ENCODE measurements at places on chromosomes 2 and 18. TPM values are rescaled to one million over a fixed set of nuclear protein-coding genes. Genes with fewer than 3 reads are reported as not detected.
A peak's percentile ranks its signal among the peaks of the same experiment; 100 is the strongest.

The GCKR gene
- not detected for total RNA-seq

DNA sequence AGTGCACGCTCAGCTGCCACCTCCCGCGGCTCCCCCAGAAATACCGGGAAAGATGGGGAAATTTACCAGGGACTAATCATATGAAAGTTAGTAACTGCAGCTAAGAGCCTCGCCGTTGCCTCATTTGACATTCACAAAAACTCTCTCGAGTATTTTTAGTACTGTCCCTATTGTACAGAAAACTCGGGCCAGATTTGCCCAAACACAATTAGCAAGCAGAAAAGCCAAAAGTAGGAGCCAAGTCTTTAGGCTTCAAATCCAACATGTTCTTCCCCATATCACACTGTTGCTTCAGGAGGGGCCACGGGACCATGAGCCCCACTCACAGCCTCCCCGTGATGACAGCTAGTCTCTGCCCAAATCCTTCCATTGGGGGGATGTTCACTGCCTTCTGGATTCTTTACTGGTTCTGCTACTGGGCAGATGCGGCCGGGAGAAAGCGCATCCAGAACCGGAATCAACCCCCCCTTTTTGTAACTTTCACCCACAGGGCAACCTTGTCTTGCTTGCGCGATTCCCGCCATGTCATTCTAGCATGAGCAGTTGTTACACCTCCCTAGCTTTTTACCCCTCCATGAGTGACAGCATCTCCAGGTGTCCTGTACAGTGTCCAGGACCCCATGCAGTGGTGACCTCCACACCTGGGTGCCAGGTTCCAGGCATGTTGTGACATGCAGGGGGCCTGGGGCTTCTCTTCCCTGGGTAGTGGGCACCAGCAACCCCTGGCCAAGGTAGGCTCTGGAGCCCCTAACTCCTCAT is 35.2 kb downstream of the CENPO start:
- DNase-seq, result no peak

DNA sequence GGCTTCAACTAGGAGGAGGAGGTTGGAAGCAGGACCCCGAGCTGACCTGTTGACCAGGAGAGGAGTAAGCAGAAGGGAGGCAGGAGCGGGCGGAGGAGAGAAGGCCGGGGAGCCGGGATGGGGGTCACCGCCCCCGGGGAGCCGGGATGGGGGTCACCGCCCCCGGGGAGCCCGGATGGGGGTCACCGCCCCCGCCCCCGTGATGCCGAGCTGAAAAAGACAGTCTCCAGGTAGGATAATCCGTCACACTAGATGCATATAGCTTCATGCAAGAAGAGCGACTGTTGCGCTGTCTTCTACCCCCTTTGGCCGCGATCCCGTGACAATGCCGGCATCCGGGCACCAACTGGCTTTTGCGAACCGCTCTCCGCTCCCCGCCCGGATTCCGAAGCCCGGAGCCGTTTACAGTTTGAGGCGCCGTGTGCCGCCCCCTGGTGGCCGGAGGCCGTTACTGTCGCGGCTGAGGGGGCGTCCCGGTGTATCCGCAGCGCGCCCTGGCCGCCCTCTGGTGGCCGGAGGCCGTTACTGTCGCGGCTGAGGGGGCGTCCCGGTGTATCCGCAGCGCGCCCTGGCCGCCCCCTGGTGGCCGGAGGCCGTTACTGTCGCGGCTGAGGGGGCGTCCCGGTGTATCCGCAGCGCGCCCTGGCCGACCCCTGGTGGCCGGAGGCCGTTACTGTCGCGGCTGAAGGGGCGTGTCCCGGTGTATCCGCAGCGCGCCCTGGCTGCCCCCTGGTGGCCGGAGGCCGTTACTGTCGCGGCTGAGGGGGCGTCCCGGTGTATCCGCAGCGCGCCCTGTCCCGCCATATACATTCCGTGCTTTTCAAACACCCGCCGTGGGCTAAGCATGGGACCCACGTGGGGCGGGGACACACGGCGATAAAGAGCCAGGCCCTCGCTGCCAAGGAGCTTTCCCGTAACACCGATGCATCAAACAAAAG is 89.6 kb downstream of the ACTR3 start:
- no peak for DNase-seq

- no peak for DNase-seq
These were observed 24.6 kb upstream of the SPP2 start for GRCh38 chr2:234025891-234026401.

The C2orf66 gene
- total RNA-seq, result 0.51 TPM

- no peak for DNase-seq
These were observed 674.1 kb downstream of the NYAP2 start for GRCh38 chr2:226073496-226074160.

DNA sequence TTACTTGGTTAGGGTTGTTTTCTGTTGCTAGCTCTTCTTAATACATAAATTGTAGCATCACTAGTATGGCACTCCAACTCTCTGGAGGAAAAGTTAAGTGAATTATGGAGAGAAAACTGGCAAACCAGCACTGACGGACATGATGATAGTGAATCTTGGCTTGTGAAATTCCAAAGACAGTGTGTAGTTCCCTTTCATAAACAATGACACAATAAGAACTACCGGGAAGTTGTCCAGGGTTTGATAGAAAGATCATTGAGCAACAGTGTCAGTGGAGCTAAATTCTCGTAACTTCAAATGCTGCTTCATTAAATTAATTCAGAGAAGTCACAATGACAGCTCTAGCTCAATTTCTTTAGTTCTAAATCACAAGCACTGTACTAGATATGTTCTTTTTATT is 66.5 kb downstream of the RIT2 start:
- DNase-seq, result no peak

- DNase-seq, result no peak
These were observed 42.4 kb downstream of the KLF7 start for GRCh38 chr2:207123335-207123744.

DNA sequence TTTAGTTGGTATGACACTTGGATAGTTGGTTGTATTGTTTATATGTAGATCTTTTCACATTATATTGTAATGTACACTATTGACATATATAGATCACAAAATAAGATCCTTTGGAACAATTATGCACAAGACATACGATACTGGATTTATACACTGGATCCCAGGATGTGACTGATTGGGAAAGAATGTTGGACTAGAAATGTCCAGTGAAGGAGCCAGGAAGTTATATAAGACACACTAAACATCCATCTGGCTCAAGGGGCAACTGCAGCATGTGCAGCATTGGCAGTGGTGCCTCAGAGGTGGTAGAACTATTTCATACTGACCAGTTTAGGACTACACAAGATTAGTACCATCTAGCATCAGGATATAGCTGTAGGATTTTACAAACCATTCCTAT is 104.9 kb downstream of the TRABD2A start:
- peak; percentile 60 for DNase-seq

DNA sequence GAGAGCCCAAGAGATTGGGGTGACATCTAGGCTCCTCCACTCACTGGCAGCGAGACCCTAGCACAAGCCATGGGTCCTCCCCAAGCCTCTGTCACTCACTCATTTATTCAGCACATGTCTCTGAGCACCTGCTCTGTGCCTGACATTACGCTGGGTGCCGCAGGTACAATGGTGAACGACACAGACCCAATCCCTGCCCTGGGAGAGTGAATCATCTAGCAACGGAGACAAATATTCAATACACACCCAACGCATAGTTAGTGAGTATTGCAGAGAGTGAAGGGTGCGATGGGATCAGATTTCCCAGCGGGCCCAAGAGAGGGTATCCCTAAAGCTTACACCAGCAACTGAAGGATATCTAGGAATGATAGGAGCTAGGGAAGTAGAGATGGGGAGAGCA is 45.5 kb downstream of the ZFP36L2 start:
- DNase-seq, result peak; percentile 79

DNA sequence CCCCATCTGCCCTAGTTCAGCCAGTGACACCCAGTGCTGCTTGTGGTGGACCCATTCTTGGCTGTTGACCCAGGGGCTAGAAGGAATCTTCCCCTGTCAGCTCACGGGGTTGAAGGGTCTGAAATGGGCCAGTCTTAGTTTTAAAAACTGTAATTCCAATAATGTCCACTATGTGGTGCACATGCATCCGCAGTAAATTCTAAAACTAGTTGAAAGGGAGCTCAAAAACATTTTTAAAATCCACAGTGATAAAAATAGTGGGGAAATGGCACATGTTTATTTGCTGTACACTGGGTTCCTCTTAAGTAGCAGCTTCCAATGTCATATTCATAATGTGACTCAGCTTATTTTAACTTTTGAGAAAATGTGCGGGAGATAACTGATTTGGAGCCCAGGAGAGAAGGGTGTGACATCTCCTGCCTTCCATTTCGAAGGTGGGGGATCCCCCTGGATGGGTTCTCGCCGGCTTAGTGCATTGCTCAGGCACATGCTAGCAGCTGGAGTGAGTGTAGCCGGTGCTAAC is 32.8 kb downstream of the GRHL1 start:
- DNase-seq, result peak; percentile 78

The DUSP19 gene
- 0.58 TPM for total RNA-seq

- DNase-seq, result no peak
These were observed 56.6 kb downstream of the ZNF804A start for GRCh38 chr2:184654945-184655344.

GRCh38 chr18:23694637-23695430 is 5.6 kb downstream of the LAMA3 start:
- no peak for DNase-seq

GRCh38 chr18:475202-476031 is 25.1 kb downstream of the COLEC12 start:
- peak; percentile 60 for DNase-seq

The CD302 gene
- 8.5 TPM for total RNA-seq

- DNase-seq, result no peak
These were observed 105.4 kb downstream of the INHBB start for GRCh38 chr2:120451334-120451733.

The ZC3H6 gene
- 1.3 TPM for total RNA-seq

DNA sequence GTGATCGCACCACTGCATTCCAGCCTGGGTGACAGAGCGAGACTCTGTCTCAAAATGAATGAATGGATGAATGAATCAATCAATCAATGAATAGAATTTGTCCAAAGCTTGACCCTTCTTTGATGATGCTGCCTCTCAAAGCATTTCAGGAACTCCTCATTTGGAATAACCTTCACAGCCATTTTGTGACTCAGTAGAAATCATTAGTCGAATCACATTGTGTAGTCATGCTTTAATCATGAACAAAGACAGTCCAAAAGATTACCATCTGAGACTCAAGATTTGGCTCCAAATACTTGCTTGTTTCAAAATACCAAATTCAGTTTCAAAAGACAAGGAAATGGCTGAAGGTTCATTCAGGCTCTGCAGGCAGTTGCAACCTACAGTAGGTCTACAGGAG is 83.1 kb downstream of the VWA3B start:
- DNase-seq, result peak; percentile 15

The KLHL30 gene
- not detected for total RNA-seq

- DNase-seq, result no peak
These were observed 70.5 kb downstream of the CAB39 start for GRCh38 chr2:230783101-230783500.

- DNase-seq, result no peak
These were observed 848.0 kb upstream of the FAM98A start for GRCh38 chr2:34447097-34447496.

The LRATD1 gene
- total RNA-seq, result 35.4 TPM

DNA sequence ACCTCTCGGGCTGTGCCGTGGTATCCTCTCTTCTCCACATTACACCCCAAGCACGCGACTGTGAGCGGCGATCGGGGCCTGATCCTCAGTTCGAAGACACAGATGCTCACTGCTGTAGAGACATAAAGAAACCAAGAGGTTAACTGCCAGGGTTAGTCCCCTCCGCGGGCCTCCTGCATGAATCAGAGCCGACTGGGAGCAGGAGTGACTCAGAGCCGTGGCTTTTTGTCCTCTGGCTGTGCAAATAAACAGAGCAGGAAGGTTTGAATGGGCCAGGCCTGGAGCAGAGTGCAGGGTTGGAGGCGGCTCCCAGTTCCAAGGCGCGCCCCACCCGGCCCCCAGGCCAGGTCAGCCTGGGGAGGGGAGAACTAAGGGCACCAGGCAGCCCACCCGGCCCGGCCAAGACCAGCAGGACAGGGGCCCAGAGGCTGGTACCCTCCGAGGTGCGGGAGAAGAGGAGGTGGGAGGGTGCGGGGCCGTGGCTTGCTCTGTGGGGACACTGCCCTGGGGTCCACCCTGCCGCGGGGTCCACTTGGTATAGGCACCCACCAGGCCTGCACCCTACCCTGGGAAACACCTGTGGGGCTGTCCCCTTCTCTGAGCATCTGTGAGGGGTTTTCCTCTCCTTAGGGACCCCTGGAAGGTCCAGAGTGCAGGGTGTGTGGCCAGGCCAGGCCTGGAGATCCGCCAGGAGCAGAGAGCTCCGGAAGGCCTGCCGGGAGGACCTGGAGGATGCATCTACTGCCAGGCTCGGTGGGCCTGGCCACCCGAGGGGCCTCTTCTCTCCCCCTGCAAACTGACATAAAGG is 16.5 kb downstream of the TWIST2 start:
- DNase-seq, result peak; percentile 96

DNA sequence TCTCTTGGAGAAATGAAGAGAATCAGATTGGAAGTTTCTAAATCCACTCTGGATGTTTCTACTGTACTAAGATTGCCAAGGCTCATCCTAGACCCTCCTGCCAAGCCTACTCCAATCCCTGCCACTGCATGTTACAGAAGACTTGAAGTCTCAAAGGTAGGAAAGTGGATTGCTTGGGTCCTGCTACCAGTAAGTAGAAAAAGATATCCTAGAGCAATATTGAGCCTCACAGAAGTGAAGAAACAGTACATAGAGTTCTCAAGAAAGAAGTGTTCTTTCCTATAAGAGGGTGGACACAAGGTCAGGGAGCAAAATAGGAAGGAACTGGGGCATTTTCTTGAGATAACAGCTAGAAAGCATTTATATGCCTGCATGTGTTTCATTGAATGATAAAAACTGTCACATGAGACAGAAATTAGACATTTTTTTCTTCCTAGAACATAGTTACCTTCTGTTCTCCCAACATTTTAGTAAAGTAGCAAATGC is 232.9 kb downstream of the RBM43 start:
- no peak for DNase-seq

The ZNF521 gene
- 0.04 TPM for total RNA-seq

GRCh38 chr2:166361351-166362153 is 14.2 kb downstream of the SCN9A start:
- DNase-seq, result peak; percentile 73

The EGR4 gene
- total RNA-seq, result not detected

The LRRC30 gene
- total RNA-seq, result not detected

GRCh38 chr2:217604527-217605194 is 398.1 kb downstream of the TNS1 start:
- DNase-seq, result no peak

- no peak for DNase-seq
These were observed 360.7 kb upstream of the RAB12 start for GRCh38 chr18:8248576-8248975.

GRCh38 chr2:69955029-69955428 is 6.4 kb downstream of the ASPRV1 start:
- DNase-seq, result no peak

DNA sequence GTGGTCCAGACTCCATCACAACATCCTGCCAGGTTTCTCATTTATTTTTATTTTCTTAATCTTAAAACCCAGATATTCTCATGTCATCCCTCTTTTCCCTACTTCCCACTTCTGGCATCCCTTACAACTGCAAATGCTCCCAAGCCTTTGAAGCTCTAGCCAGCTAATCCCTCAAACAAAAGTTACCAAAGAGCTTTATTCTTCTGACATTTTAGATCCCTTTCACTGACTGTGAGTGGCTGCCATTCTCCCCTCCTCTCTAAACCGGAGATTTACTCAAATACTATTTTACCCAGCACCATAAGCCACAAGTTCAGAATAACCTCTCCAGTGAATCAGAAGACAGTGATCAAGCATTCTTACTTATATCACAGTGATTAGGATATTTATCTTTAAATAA is 569.0 kb upstream of the SYT4 start:
- DNase-seq, result no peak

- DNase-seq, result no peak
These were observed 795.8 kb upstream of the SALL3 start for GRCh38 chr18:78183815-78184214.

The HOXD1 gene
- not detected for total RNA-seq

All from PC-3 (cell line).